ENCODE measurements at places on chromosomes 2 and 18.

GRCh38 chr2:70553584-70554337 is at the start of gene TGFA:
Gene TGFA, minus strand, starts transcription at chr2:70553826. Its CDS starts 59 bp downstream, at chr2:70553767.
- DNase-seq: peak; percentile 90

DNA sequence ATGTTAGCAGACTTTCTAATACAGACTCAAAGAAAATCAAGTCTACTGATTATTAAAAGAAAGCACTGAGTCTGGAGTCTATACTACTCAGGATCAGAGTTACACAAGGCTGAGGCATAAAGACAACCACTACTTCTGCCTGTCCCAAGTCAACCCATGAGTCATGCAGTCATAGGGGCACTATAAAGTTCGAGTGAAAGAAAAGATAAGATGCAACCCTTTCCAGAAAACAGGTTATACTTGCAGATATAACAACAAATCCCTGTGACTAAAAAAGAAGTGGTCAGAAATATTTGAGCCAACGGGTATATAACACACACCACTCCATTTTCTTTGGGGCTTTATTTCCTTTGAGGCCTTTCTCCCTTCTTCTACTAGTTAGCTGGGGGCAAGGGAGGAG is 18.6 kb upstream of the SCRN3 start:
- no peak for DNase-seq

GRCh38 chr2:113756355-113757137 is at the start of gene SLC35F5:
Gene SLC35F5, minus strand, starts transcription at chr2:113756642. Its CDS starts 233 bp downstream, at chr2:113756409.
- DNase-seq: peak; percentile 83

DNA sequence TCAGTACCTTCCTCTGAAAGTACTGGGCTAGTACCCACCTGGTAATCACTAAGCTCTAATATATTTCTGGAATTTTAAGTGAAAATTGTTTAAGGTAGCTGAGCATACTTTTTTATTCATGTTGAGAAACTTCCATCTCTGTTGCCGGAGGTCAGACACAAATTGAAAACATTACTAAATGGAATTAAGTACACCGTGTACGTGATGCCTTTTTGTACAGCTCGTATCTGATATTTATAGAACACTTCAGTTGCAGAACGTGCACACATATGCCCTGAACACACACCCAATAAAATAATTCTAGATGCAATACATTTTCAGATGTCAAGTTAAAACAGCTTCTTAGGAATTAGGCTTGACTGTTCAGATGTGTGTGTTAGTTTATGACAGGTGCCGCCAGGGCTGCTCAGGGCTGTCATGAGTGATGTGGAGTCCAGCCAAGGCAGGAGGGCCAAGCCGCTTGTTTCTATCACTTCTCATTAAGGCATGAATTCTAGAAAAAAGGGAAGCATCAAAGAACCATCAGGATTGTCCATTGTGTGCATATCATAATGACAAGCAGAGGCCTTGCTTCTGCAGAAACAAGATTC is 80.9 kb upstream of the FOSL2 start:
- no peak for DNase-seq

DNA sequence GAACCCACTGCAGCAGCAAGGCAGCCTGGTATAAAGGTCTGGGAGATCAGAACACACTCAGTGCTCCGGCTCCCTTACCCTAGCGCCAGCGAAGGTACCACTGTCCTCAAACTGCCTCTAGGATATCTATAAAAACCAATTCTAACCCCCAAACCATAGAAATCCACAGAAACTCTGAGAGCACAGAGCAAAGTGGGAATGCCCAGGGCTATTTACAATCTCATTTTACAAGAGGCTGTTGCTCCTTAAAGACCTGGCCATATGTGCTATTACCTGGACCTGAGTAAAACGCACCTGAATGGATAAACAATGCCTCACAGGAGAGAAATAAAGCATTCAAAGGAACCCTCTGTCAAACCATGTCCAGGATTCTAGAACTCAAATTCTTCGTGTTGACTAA is 4.3 kb downstream of the STK39 start:
- DNase-seq: no peak

DNA sequence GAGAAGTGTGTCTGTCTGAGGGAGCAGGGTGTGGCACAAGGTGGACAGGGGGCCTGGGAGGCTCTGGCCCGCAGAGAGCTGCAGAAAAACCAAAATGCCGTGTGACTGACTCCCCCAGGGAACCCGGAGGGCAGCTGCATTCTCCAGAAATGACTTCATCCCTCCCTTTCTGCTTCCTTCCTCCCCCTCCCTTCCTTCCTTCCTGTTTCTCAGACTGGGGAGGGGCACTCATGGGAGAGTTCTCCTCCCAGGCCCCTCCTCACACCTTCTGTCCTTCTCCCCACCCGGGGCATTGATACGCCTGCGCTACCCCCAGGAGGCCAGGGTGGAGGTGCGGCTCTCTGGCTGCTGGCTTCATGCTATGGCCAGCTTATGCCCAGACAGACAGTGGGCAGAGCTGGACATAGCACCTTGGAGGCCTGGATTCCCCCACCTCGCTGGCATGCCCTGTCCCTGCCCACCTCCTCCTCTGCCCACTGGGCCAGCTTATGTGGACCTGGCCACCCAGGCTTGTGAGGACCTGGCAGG is 8.2 kb upstream of the GPR17 start:
- peak; percentile 89 for DNase-seq

DNA sequence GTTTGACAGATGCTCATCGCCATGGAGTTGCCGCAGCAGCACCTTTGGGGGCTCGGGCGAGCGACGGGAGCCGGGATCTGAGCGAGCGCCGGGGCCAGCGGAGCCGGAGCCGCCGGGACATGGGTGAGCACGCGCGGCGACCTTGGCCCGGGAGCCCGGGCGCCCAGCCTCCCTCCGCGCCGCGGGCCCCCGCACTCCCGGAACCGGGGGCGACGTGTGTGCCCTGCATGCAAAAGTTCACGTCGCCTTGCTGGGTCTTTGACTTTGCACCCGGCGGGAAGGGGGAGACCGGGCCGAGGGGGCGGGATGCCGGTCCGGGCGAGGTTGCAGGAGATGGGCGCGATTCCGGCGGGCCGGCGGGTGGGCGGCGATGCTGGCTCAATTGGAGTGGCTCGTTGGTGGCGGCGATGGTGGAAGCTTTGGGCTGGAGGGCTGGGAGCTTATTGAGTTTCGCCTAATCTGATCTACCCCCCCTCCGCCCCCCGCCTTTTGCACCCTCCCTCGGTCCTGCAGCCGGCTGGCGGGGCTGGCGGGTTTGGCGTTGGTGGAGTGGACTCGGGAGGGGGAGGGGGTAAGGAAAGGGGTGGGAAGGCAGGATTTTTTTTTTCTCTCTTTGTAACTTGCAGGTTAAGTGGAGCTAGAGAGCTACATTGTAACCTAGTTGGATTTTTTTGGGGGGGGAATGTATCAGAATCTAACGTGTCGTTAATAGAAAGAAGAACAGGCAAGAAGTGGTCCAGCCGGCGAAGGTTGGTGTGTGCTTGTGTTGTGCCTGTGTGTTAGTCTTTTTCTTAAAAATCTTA is at the start of gene SETBP1:
SETBP1 (plus strand) TSS at position 616 of the 803 bp plus-strand sequence. CDS start 20,459 bp downstream, outside the sequence.
- DNase-seq: no peak

DNA sequence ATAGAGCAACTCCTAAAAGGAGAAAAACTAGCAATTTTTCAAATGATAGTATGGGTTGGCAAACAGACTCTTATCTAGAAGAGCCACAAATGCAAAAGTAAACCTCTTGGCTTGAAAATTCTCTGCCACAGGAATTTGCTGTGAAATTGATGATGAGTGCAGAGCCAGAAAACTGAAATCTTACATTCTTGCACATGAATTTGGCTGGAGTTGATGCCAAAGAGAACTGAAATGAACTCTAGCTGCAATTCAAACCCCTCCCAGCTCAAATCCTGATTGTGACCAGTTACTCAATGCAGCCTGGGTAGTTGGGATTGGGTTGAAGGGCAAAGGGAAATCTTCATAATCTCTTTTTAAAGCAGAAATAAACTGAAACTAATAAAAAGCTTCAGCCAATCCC is 266.6 kb downstream of the PDE11A start:
- no peak for DNase-seq

GRCh38 chr2:116949249-116949648 is 865.2 kb upstream of the DDX18 start:
- no peak for DNase-seq

GRCh38 chr2:100518801-100519200 is 44.0 kb upstream of the PDCL3 start:
- no peak for DNase-seq

DNA sequence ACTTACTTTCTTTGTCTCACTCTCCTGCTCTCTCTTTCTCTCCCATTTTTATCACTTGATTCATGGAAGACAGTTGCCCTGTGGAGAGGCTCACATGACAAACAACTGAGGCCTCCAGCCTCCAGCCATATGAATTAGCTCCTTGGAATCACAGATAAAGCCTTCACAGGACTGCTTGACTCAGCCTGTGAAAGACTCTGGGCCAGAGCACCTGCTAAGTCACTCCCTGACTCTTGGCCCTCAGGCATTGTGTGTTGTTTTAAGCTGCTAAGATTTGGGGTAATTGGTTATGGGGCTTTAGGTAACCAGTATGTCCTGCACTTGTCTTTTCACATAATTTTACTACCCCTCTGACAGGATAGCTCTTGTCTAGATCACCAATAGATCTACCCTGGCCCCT is 334.9 kb downstream of the SOX11 start:
- DNase-seq: no peak

DNA sequence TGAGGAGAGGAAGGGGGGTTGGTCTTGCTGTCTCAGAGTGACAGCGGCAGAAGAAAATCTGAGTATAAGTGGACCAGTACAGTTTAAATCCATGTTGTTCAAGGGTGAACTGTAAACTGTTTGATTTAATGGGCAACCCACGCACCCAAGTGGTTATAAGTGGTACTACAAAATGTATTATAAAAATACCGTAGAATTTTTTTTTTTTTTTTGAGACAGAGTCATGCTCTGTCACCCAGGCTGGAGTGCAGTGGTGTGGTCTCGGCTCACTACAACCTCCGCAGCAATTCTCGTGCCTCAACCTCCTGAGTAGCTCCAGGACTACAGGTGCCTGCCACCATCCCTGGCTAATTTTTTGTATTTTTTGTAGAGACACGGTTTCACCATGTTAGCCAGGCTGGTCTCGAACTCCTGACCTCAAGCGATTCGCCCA is 2.1 kb upstream of the CHCHD5 start:
- no peak for DNase-seq

- no peak for DNase-seq
These were observed 15.5 kb upstream of the SLC20A1 start for GRCh38 chr2:112630268-112630667.

All from NCI-H226 (cell line).